Activated CD8-positive, alpha-beta memory T cell treated with anti-CD3 and anti-CD28 coated beads, Interleukin-2, amount 10 ng/mL, durations not matched to agents 7 days and 5 days (primary cell): ENCODE measurements at places on chromosomes 7 and 10.

DNA sequence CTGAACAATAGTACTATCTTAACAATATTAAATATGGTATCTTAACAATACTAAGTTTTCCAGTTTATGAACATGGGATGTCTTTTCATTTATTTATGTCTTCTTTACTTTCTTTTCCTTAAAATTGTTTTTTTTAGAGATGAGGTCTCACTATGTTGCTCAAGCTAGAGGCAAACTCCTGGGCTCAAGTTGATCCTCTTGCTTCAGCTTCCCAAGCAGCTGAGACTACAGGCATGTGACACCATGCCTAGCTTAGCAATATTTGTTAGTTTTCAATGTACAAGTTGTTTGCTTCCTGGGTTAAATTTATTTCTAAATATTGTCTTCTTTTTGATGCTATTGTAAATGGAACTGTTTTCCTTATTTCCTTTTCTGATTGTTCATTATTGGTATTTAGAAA, 16.9 kb downstream of the CDH23 start:
- no peak for DNase-seq

- no peak for DNase-seq
These were observed 29.4 kb downstream of the WDR86 start for GRCh38 chr7:151380199-151381097.

DNA sequence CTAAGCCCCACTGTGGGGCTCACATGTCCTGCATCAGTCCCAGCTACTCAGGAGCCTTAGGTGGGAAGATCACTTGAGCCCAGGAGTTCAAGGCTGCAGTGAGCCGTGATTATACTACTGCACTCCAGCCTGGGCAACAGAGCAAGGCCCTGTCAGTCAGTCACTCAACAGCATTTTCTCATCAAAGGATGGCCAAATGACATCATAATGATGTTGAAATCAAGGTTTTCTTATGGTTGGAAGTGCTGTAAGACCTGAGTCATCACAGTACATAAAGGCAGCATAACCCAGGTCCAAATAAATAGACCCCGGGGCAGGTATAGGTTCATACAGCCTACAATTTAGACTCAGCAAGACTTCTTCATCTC, 341.1 kb downstream of the PARD3 start:
- DNase-seq: no peak

DNA sequence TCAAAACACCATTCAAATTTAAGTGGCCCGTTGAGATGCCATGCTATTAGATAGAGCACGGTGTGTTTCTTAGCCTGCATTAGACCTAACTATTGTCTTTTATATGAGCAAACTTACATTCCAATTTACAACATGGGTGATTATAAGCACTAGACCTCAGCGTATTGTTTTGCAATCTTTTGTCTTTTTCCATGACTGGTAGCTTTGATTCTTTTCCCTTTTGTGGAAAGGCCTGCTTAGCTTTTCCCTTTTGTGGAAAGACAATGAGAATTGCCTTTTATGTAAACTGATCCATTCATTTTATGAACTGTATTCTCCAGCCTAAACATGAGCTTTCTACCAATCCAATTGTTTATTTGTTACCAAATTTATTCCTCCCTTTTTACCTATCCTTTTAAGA, 823.1 kb downstream of the CCSER2 start:
- no peak for DNase-seq

GRCh38 chr10:51215951-51216834, 141.9 kb downstream of the PRKG1 start:
- no peak for DNase-seq

- DNase-seq: no peak
These were observed 1.6 kb downstream of the TCF7L2 start for GRCh38 chr10:112951359-112952281.

DNA sequence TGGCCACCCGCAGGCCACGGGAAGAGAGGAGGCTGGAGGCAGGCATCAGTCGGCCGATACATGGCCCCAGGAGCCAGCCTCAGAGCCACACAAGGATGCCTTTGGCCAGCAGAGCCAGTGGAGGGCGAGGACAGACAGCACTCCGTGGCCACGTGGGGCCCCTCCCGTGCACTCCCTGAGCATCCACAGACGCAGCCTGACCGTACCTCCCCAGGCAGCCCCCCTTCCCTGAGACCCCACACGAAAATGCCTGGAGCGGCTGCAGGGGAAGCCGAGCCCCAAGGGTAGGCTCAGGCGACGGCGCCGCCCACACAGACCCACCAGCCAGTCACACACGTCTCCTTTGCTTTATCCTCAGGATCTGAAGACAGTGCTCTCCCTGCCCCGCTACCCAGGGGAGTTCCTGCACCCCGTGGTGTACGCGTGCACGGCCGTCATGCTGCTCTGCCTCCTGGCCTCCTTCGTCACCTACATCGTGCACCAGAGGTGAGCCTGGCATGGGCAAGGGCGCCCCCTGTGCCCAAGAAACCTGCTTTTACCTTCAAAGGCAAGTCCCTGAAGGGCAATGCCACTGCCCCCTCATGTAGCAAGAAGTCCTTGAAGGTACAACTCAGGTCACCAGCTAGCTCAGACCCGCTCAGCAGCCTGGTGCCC, 9.0 kb downstream of the ADGRA1 start:
- DNase-seq: no peak

GRCh38 chr10:120825878-120826769, 25.0 kb upstream of the WDR11 start:
- DNase-seq: no peak

DNA sequence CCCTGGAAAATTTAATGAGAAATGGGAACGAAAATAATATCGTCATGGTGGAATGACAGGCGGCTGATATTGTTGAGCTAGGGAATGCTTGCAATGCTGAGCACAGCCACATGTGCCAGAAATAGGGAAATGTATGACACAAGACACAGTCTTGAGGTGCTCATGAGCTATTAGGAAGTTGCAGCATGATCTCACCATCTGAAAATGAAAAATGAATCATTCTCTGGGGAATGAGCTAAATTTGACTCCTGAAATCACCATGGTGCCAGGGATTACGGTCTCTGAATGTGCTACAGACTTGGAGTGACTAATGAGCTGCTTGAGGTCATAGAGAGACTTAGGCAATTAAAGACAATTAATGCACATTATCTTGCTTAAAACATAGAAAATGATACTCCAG, 845.0 kb downstream of the CNTNAP2 start:
- no peak for DNase-seq

GRCh38 chr7:8035647-8036518, 67.3 kb downstream of the GLCCI1 start:
- DNase-seq: no peak

GRCh38 chr7:156400046-156400445, 240.5 kb upstream of the RNF32 start:
- DNase-seq: no peak

DNA sequence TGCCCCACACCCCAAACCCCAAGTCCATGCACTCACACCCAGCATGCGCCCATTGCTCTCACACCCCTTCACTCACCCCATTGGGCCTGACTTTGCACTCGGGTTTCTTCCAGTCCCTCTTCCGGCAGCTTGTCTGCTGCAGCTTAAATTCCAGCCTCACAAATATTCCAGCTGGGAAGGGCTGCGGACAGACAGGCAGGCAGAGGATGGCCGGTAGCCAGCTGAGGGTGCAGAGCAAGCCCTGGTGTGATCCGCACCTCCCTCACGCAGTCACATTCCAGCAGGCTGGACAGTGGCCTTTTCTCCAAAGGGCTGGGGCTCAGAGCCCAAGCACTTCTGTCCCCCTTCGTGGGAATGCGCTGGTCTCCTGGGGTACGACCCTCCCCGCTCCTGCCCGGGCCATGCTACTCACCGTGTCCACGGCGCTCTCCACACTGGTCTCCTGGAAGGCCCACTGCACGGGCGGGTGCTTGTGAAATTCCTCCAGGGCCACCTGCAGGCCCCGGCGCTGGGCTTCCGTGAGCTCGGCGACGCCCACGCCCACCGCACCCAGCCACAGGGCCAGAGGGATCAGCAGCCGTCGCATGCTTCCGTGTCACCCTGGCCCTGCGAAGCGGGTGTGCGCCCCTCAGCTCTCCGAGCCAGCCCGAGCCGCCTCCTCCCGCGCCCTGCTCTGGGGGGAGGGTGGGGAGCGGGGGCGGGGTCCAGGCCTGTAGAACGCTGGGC, 1.2 kb downstream of the RARRES2 start:
- no peak for DNase-seq

DNA sequence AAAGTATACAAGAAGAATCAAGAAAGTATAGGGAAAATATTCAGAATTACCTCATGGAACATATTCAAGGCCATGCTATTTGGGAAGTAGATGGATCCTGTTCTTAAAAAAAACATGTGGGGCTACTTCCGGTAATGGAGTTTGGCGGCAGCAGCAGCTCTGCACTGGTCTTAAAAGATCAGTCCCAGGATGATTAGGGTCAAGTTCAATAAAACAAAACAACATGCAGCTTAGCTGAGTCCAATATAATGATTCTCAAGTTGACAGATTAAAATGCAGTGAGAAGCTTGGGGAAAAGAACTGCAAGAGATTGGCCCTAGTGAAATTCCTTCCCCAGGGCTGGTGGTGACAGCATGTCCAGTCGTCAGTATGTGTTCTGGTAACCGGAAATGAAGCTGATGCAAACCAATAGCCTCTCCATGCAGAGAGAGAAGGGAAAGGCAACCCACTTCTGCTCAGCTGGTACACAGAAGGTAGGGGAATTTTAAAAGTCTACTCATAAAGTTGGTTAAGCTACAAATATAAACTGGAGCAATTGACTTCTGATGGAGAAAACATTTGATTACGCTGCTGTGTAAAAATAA, 305.1 kb upstream of the IMMP2L start:
- no peak for DNase-seq

DNA sequence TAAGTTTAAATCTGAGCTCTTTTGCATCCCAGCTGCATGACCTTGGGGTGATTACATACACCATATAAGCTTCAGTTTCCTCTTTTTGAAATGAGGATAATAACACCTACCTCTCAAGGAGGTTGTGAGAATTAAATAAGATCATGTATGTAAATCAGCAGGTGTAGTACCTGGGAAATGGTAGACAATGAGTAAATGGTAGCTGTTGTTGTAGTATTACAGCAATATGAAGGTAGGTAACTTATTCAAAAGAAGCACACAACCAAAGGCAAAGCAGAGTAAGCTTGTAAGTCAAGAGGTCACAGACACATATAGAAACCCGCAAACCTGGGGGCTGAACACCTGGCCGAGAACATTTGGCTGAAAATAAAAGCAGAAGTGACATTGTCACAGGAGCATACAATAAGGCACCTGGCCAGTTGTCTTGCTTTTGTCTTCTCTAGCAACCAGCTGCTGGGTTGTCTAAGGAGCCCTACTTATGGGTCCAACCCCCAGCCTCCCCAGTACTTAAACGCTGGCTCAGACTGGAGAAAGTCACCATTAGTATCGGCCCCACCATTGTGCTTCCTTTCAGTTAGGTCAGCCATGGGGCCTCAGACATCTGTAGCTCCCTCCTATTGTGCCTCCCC, 203.6 kb upstream of the MKLN1 start:
- no peak for DNase-seq

DNA sequence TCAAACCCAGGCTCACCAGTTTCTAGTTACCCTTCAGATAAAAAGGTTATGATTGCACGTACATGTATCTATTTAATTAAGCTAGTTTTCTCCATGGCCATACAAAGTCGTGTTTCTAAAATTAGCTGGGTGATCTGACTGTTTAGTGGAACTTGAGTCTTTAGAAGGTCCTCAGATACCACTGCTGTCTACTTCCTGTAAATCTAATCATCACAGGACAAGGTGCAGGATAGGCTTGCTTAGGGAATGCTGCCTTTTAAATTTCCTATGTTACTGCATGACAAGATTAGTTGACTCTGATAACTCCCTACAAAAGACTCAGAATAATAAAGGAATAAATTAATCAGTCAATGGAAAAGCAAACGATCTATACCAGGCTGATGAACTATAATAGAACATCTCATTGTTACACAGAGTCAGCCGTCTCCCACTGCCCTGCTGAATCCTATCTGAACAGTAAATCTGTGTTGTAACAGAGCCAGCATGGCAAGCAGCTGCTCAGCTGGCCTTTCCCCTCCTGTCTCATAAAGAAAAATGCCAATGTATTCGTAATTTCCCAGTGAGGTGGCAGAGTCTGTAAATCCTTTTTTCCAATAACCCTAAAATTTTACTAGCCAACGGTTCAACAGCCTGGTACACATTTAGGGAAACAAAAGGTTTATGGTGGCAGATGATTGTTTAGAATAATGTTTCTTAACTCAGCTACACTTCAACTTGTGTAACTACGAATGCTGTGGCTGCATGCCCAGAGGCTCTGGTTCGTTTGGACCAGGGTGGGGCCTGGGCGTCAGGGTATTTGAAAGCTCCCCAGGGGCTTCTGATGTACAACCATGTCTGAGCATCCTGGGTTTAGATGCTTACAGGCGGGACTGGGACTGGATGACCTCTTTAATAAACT, 318.0 kb downstream of the PAXIP1 start:
- no peak for DNase-seq

GRCh38 chr7:40419806-40420205, 285.0 kb downstream of the SUGCT start:
- no peak for DNase-seq

DNA sequence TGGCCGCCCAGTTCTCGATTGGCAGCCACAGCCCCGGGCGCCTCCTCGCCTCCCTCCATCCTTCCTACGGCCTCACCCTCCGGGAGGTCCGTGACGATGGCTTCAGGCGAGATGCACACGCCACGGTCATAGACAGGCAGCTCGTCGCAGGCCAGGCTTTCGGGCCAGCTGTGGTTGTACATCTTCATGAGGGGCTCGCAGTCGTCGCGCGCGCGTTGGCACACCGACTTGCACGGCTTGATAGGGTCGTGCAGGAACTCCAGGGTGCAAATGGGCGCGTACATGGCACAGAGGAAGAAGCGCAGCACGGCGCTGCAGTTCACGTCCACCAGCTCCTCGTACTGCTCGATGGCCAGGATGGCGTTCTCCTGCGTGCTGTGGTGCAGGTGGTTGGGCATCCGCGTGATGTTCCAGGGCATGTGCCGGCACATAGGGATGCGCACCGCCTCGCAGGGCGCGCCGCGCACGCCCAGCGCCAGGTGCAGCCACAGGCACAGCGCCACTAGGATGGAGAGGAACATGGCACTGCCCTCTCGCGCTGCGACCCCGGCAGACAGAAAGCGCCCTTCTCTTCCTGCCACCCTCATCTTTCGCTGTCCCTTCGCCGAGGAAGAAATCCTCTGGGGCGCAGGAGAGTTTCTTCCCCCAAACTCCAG, 472 bp downstream of the SFRP4 start:
- DNase-seq: no peak

GRCh38 chr10:14971867-14972448, 12.8 kb downstream of the MEIG1 start:
- peak; percentile 63 for DNase-seq
